ENCODE measurements at places on chromosomes 6 and 20.

DNA sequence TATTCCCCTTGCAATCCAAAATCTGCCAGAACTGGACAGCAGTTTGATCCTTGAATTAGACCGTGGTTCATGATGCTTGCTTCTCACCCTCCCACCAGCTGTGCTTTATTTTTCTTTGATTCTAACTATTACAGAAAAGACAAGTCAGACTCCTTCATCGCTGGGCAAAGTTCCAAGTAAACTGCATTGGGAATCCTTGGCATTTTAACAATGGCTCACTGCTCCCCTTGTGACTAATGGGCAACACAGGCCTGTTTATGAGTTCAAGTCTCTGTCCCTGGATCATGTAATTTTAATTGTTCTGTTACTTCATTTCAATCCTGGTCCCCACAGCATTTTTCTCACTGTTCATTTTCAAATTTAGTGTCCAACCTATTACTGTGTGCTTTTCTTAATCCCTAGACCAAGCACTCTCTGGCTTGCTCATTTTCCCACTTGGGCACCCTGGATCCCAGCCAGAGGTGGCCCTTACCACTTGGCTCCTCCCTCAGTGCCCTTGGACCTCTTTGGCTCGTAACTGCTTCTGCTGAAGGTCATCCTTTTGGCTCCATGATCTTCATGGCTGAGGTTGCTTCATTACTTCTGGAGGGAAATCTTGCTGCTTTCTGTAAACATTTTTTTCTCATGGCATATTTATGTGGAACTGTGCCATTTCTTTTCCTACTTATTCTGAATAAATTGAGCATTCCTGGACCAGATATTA is 32.8 kb downstream of the PSMB9 start:
- DNase-seq: no peak

GRCh38 chr20:34312024-34312460 is 8.9 kb upstream of the AHCY start:
- no peak for DNase-seq

GRCh38 chr6:156161471-156161870 is 615.7 kb upstream of the ARID1B start:
- DNase-seq: no peak

GRCh38 chr20:4062721-4063606 is 47.6 kb upstream of the RNF24 start:
- DNase-seq: no peak
